GM23248 (cell line): ENCODE measurements at places on chromosomes 6 and 20. TPM values are rescaled to one million over a fixed set of nuclear protein-coding genes. Genes with fewer than 3 reads are reported as not detected.

The SRMS gene
- total RNA-seq = not detected in 2 replicates

The KHDC1L gene
- not detected in 2 replicates for total RNA-seq

The MYLK4 gene
- total RNA-seq = 0.43 and 0.51 TPM in 2 replicates

The NKX2-2 gene
- total RNA-seq = not detected in 2 replicates

The OOEP gene
- not detected in 2 replicates for total RNA-seq

The CNR1 gene
- not detected in 2 replicates for total RNA-seq

The CCDC167 gene
- 35.8 and 41.2 TPM in 2 replicates for total RNA-seq

The EFCAB8 gene
- total RNA-seq = 0.13 TPM in 1 of 2 replicates, not detected in the other

The RGS17 gene
- total RNA-seq = 0.25 and 1.1 TPM in 2 replicates

The CALHM6 gene
- total RNA-seq = not detected in 2 replicates

The PXT1 gene
- total RNA-seq = not detected in 2 replicates

The PKIB gene
- 1.3 TPM in 1 of 2 replicates, not detected in the other for total RNA-seq

The NMBR gene
- not detected in 2 replicates for total RNA-seq

The SEMG2 gene
- total RNA-seq = not detected in 2 replicates

The CSTF1 gene
- 56.7 and 69.3 TPM in 2 replicates for total RNA-seq

The FAM217A gene
- not detected in 2 replicates for total RNA-seq

DNA sequence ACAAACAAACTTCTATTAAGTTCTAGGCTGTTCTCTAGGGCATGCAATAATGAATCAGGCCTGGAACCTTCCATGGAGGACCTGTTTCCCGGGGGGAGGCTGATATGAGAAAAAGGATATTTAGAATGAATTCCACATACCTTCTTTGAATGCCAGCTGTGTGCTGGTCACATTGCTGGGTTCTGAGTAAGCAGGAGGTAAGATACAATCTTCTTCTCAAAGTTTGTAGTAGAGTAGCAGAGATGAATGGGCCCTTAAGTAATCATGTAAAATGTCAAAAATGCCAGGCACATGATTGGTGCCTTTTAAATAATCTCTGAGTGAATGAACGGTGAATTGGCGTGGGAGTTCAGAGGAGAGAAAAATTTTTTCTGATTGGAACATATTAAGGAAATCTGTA, 47.4 kb downstream of the TGM2 start:
- peak; percentile 70 for DNase-seq

- DNase-seq = no peak
These were observed 115.9 kb downstream of the LY86 start for GRCh38 chr6:6704103-6705060.

DNA sequence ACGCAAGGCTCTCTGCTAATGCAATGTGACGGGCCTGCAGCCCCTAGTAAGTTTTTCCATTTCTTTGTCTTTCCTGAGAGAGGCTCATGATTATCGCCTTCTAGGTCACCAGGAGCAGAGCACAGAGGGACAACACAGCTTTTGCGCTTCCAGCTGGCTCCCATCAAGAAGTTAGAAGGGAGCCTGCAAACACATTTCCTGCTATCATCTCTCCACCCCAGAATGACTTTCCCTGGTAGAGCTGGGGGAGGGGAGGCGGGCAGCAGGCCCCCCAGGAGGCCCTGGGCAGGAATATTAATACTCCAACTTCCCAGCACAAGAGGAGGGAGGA, 35.7 kb upstream of the CCDC167 start:
- DNase-seq = no peak

DNA sequence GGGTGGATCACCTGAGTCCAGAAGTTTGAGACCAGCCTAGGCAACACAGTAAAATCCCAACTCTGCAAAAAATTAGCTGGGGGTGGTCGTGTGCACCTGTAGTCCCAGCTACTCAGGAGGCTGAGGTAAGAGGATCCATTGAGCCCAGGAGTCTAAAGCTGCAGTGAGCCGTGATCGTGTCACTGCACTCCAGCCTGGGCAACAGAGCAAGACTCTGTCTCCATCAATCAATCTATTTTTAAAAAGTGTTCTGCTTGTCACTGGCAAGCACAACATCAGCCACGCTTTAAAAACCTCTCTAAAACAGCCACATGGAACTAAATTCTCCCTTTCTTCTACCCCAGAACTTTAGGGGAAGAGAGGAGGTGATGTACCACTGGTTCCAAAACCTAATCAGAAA, 131.6 kb upstream of the RREB1 start:
- DNase-seq = no peak

- DNase-seq = no peak
These were observed 43.4 kb upstream of the TRAM2 start for GRCh38 chr6:52620055-52620905.

- DNase-seq = no peak
These were observed 118.2 kb downstream of the ADAT2 start for GRCh38 chr6:143332153-143332845.

GRCh38 chr20:34985461-34986310, 30.0 kb downstream of the MYH7B start:
- DNase-seq = no peak

- no peak for DNase-seq
These were observed 27.6 kb downstream of the NEDD9 start for GRCh38 chr6:11204794-11205366.

GRCh38 chr6:143694560-143694959, 16.8 kb downstream of the PHACTR2 start:
- no peak for DNase-seq

DNA sequence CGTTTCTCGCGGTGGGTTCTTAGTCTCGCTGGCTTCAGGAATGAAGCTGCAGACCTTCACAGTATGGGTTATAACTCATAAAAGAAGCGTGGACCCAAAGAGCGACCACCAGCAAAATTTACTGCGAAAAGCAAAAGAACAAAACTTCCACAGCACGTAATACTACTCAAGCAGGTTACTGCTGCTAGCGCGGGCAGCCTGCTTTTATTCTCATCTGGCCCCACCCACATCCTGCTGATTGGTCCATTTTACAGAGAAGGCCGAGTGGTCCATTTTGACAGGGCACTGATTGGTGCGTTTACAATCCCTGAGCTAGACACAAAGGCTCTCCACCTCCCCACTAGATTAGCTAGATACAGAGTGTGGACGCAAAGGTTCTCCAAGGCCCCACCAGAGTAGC, 17.4 kb downstream of the LY86 start:
- no peak for DNase-seq

- DNase-seq = peak; percentile 30
These were observed 1.6 kb downstream of the SMPDL3A start for GRCh38 chr6:122790423-122791309.

DNA sequence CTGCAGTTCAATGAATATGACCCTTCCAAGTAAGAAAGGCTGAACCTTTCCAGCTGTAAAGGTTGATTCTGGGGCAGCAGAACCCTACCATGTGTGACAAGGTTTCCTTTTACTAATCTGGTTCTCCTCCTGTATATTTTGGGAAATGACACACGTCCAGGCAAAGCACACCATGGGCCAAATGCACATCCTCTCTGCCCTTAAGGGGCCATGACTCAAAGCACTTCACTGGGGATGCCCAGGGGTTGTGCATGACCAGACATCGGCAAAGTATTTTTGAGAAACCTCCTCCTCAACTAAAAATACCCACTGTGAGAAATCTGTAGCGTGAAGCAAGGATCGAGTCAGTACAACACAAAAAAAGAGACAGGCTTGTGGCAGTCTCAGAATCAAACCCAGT, 174.7 kb downstream of the BACH2 start:
- DNase-seq = peak; percentile 71

DNA sequence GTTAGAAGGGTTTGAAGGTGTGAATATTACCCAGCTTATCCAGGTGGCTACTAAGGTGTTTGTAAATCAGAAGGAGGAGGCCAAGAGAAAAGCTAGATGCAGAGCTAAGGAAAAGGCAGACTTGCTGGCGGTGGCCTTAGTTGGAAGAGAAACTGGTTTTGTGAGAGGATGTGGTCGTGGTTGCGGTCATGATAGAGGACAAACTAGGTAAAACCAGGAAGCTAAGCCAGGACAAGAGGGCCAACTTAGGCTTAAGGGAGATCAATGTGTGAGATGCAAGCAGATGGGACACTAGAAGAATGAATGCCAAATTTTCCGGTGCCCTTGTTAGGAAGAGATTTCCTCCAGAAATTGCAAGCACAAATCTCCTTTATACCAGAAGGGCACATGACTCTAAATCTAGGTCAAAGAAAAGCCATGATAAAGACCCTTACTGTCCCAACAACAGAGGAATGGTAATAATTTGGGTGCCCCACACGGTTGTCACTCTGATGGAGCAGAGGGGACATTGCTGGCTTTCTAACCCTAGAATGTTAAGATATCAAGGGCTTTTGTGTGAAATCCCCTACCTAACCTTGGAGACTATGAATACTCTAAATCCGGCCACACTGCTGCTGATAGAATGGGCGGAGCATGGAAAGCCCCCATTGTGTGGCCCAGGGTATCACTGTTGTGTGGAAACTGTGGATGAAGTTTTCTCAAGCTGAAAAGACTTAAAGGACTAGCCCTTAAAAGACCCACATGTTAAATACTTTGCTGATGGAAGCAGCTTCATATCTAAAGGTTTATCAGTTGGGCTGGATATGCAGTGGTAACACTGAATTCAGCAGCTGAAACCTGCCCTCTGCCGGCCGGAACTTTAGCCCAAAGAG, 7.8 kb downstream of the IL22RA2 start:
- peak; percentile 55 for DNase-seq

- DNase-seq = no peak
These were observed 45.9 kb downstream of the EPHA7 start for GRCh38 chr6:93373445-93373844.

- no peak for DNase-seq
These were observed 11.4 kb downstream of the DYNLT1 start for GRCh38 chr6:158633127-158633526.

- no peak for DNase-seq
These were observed 169.2 kb downstream of the EYA2 start for GRCh38 chr20:47063808-47064207.

GRCh38 chr20:18052856-18053255, 4.9 kb downstream of the OVOL2 start:
- no peak for DNase-seq

DNA sequence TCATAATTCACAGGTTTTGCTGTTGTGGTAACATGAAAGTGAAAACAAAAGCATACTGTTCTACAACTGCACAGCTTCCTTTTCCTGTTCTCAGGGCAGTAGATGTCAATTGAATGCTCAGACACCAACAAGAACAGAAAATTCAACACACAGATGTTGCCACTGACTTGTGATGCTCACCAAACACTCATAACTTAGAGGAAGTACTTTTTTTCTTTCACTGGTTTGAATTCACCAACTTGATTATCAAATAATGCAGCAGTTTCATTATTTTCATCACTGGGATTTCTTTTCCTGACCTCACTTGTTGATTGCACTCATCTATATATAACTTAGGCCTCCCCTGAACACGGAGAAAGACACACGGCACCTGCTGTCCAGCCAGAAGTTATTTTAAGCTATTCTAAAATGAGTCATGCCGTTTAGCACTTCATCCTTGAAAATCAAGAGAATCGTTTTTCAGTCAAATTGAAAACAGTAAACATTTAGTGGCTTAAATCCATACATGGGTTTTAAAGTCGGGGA, 949 bp downstream of the TXLNB start:
- DNase-seq = peak; percentile 70

- peak; percentile 13 for DNase-seq
These were observed 115.7 kb downstream of the PRIM2 start for GRCh38 chr6:57432919-57433684.

GRCh38 chr6:169956580-169956979, 205.2 kb downstream of the ERMARD start:
- DNase-seq = no peak

GRCh38 chr6:118456982-118457381, 91.1 kb upstream of the PLN start:
- DNase-seq = no peak

- DNase-seq = no peak
These were observed 5.7 kb downstream of the CDC25B start for GRCh38 chr20:3801846-3802245.

DNA sequence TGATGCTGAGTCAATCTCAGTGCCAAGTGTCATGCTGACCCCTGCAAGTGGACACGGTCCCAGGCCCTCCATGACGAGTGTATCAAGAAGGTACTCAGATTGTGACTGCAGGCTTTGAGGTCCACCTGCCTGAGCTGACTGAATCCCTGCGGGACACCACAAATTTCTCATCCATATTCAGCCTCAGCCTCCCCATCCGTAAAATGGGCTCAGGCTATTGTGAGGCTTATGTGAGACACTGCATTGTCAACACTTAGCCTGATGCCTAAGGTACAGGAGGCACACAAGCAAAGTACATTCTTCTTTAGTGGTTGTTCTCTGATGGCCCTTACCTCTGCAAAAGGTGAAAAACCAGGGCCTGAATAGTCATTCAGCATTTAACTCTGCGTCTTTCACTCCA, 70.4 kb upstream of the NFATC2 start:
- no peak for DNase-seq

DNA sequence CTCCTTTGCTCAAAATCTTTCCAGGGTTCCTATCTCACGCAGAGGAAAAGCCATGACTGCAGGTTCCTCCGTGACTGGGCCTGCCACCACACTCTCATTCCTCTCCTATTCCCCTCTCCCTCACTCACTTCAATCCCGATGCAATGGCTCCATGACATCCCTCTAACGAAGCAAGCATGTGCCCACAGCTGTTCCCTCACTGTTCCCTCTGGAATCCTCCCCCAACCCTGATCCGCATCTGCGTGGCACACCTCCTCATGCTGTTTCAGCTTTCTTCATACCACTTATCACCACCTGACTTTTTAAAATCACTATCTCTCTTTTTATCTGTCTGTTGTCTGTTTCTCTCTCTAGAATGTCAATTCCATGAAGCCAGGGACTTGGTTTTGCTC, 25.5 kb downstream of the ANGPT4 start:
- no peak for DNase-seq

DNA sequence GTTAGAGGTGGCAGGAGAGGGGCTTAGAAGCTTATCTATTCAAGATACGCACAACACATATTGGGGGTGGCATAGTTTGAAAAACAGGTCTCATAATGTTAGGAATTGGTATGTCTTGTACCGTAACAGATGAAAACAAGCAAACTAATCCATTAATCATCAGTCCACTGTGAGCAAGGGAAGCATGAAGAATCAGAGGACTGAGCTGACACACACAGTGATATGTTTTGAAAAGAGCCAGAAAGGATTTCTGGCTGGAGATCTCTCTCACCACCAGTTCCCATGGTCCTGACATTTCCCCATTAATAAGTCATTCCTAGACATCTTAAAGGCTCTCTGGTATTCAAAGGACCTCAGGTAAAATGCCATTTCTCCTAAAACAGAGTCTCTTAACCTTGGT, 158.8 kb upstream of the PHACTR1 start:
- DNase-seq = no peak

GRCh38 chr20:39364320-39364719, 402.2 kb downstream of the DHX35 start:
- no peak for DNase-seq

DNA sequence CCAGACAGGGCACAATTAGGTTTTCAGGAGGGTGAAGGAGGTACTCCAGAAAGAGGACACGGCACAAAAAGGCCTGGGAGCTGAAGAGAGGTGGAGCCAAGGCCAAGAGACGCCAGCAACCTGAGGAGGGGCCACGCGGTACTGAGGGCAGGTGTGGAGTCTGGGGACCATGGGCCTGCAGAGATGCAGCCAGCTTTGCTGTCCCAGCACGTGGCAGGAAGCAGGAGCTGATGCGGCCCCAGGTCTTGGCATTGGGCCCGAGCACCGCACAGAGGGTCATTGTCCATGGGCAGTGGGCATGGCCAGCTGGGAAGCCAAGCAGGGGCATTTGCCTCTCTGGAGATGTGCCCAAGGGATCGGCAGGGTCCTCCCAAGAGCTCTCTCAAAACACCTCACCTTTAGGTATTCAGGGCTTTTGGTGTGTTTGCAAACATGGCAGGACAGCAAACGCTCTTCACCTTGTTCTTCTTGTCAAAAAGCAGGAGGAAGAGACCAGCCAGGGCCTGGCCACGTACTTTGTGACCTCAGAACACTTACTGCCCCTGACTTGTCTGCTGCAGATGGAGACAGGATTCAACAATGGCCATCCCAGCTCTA, 1.4 kb upstream of the BPIFB1 start:
- DNase-seq = no peak

- peak; percentile 85 for DNase-seq
These were observed 44.9 kb downstream of the OR2B2 start for GRCh38 chr6:27867051-27867944.
